ENCODE measurements at places on chromosomes 3 and 15.
A peak's percentile ranks its signal among the peaks of the same experiment; 100 is the strongest.

- peak; percentile 84 for DNase-seq
Measured at GRCh38 chr3:168165390-168166269, 69.9 kb upstream of the GOLIM4 start.

- DNase-seq = no peak
Measured at GRCh38 chr3:54841471-54841870, 86.4 kb downstream of the LRTM1 start.

DNA sequence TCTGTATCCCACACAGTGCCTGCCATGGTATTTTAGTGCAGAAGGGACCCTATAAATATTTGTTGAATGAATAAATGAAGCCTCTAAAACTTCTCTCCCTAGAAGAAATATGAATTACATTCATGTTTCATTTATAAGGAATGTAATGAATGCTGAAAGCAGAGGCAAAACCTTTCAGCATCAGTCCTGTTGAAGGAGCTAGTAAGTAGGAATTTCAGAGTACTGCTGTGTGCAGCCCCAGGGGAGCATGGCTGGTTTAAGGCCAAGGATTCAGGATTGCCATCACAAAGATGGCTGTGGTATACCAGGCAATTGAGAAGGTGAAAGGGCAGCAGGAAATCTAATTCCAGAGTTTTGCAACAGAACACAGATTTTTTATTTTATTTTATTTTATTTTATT is 1131.4 kb downstream of the IGSF11 start:
- no peak for DNase-seq

DNA sequence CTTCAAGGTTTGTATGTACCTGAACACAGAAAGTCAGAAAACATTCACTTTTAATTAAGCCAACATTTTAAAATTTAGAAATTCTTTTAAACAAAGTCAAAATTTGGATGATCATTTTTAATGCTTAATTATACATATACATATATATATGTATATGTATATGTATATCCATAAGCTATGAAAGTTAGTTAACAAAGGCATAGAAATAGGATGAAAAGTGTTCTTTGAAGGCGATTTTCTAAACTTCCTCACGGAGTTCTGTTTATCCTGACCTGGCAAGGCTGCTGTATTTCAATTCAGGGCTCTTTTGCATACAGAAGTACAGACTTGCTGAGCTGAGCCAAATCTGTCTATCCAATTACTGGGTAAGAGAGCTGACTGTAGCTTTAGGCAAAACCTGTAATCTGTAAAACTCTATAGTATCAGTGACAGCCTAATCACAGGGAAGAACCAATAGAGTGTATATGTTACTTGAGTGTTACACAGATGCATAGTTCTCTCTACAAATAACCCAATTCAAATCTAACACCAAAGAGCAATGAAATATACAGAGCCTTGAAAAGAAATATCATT is 32.1 kb upstream of the THRB start:
- peak; percentile 2 for DNase-seq

- DNase-seq = no peak
Measured at GRCh38 chr15:51386029-51386428, 44.6 kb downstream of the GLDN start.

- peak; percentile 19 for DNase-seq
Measured at GRCh38 chr15:60945196-60945595, 283.9 kb downstream of the RORA start.

GRCh38 chr3:17938313-17938712 is 195.9 kb upstream of the TBC1D5 start:
- DNase-seq = no peak

Measured in NCI-H446 (cell line).